H4 (cell line): ENCODE measurements at places on chromosomes 7 and 10. TPM values are rescaled to one million over a fixed set of nuclear protein-coding genes. Genes with fewer than 3 reads are reported as not detected.

ADAM8 gene
- 0.50 and 2.8 TPM in 2 replicates for total RNA-seq

CYTH3 gene
- total RNA-seq: 7.4 and 9.8 TPM in 2 replicates

CFAP58 gene
- total RNA-seq: 0.08 and 0.12 TPM in 2 replicates

CWF19L1 gene
- total RNA-seq: 31.8 and 36.7 TPM in 2 replicates

NUDT13 gene
- 1.1 and 2.0 TPM in 2 replicates for total RNA-seq

TAS2R41 gene
- not detected in 2 replicates for total RNA-seq

IQCE gene
- total RNA-seq: 13.5 and 17.2 TPM in 2 replicates

NPFFR1 gene
- not detected in 2 replicates for total RNA-seq
